ENCODE measurements at places on chromosomes 3 and 15.

- no peak for DNase-seq
Observed at GRCh38 chr3:127356381-127356780, 68.5 kb upstream of the PRR20G start.

DNA sequence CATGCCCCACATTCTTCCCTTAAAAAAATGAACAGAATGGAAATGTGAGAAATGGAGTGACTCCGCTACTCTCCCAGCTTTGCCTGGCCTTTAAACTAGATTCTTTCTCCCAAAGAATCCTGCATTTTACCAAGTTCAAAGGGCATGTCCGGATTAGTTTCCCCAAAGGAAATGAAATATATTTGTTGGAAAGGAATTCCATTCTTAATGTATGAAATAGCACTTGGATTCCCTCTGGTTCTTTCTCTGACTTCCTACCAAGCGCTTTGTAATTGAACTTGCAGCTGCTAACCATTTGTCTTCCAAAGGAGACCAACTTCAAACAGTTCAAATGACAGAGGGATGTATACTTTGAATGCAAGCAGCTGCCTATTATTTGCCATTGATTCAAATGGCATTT lies 18.9 kb downstream of the MAP2K1 start:
- DNase-seq = no peak

DNA sequence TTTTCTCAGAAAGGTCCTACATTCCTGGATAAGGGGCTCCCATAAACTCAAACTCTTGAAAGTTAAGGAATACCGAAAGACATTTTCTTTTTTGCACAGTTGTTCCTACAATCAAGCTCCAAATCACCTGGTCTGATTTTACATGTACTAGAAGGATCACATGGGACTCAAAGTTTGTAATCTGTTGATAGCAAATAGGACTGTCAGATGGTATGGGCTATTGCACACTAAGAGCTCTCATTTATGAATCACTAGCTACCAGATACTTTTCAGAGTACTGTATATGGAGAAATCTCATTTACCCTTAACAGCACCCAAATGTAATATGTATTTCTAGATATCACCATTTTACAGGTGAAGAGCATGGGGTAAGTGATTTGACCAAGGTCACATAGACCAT lies 49.5 kb upstream of the CMSS1 start:
- no peak for DNase-seq

- no peak for DNase-seq
Observed at GRCh38 chr3:115494826-115495225, 128.5 kb upstream of the GAP43 start.

DNA sequence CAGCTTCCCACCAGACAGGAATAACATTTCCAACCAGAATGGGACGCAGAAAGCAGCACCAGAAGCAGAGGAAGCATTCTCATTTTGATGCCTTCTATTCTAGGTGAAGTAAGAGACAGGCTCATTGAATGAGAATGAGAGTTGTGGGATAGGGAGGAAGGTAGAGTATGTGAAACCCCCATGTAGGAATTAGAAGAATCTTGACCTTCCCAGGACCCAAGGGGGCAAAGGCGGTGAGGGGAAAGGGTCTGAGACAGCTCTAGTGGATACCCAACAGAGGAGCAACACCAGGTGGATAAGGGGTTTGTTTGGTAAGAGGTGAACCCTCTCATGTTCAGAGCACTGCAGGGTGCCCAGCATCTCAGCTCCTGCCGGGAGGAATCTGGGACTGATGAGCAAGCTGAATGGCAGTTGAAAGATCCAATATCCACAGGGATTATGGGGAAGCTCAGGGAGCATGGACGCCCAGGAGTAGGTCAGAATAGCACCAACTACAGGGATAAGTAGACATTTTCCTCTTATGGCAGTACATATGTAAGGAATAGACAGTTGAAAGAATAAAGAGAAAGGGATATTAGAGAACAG lies 77.0 kb downstream of the PLCL2 start:
- DNase-seq = no peak

- no peak for DNase-seq
Observed at GRCh38 chr15:56832125-56832524, 86.3 kb upstream of the TCF12 start.

DNA sequence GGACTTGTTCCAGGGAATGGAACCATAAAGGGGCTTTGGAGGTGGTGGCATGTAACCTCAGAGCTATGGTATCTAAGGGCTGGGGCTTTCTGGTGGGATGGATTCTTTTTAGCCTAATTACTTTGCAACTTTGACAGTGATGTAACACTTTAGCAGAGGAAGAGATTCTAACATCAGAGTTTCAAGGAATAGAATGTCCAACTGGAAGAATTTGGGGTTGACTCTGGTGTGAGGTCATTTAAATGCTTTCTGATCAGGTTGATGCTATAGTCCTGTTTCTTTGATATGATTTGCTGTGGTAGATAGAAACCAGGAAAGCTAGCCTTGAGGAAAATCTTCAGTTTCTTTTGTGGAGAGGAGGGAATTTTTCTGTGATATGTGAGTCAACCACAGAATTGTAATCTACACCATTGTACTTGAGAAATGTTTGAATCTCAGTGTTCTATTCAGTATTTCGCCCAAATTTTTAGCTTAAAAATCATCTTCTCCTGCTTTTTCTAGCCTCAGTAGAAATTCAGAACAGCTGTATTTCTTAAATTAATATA lies 40.0 kb downstream of the ATP2C1 start:
- DNase-seq = no peak

DNA sequence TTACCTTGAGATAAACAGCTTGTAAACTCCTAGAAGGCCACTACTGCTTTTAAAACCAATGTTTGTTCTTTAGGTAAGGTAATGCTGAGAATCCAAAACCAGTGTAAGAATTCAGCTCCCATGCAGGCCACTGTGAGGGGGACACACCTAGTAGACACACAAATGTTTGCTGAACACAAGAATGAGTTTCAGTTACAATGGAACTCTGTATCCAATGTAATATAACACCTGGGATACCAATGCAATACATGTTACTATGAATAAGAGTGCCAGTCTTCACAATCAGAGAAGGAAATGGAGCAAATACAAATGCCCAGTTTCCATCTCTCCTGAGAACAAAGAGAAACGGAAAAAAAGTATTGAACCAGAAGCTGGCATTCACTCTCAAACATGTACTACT lies 65.9 kb downstream of the IGF2BP2 start:
- no peak for DNase-seq

DNA sequence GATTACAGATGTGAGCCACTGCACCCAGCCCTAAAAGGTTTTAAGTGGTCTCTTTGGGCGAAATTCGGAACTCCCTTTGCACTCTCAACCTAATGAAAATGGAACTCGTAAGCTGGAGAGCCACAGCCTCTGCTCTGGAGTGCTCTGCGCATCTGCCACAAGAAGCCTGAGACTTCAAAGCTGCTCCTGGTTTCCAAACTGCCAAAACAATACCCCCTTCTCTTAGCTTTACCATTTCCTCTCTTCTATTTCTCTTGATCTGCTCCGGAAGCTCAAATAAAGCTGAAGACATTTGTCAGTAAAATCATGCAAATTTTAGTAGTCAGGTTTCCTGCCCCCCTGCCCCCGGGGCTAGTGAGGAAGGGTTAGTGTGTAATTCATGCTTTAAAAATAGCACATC lies 312.7 kb downstream of the MFSD1 start:
- DNase-seq = no peak

GRCh38 chr3:139548801-139549200 lies 9.3 kb upstream of the RBP1 start:
- no peak for DNase-seq

DNA sequence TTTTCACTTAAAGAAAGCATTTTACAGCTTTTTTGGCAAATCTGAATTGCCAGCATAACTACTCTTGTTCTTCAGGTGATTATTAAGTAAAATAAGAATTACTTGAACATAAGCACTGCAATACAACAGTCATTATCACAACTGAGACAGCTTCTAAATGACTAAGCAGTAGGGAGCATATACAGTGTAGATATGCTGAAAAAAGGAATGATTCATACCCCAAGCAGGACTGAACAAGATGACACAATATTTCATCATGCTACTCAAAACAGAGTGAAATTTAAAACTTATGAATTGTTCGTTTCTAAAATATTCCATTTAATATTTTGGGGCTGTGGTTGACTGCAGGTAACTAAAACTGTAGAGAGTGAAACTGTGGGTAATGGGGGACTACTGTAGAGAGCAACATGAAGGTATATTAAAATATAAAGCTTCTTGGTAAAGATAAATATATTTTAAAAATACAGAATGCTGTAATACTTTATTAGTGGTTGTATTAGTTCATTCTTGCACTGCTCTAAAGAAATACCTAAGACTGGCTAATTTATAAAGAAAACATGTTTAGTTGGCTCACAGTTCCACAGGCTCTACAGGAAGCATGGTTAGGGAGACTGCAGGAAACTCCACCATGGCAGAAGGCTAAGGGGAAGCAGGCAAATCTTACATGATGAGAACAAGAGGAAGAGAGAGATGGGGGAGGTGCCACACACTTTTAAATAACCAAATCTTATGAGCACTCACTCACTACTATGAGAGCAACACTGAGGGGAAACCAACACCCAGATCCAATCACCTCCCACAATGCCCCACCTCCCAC lies 84.8 kb downstream of the DCLK3 start:
- no peak for DNase-seq

- DNase-seq = no peak
Observed at GRCh38 chr3:160170409-160171370, 54.5 kb upstream of the C3orf80 start.

GRCh38 chr3:675846-676245 lies 417.0 kb upstream of the CNTN6 start:
- no peak for DNase-seq

- no peak for DNase-seq
Observed at GRCh38 chr3:73616056-73616455, 8.7 kb downstream of the PDZRN3 start.

All from GDM1 (cell line).